ENCODE measurements at places on chromosomes 11 and 22.

- no peak for DNase-seq
Observed at GRCh38 chr11:105230586-105230985, 91.0 kb upstream of the CARD18 start.

DNA sequence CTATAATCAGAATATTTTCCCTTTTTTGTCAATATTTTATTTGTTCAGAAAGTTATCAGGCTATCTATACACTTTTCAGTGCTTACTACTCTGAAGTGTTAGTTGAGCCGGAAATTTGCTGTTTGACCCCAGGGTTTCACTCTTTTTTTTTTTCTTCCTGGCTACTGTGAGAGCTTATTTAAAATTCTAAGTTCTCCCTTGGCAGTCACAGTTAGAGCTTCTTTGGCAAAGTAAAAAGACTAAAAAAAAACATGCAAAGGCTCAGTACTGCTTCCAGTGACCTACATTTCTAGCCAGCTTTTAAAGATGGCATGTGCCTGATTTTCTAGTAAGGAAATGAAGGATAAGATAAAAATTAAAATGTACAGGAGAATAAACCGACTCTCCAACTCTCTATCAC, 48.4 kb downstream of the ELP4 start:
- DNase-seq, result no peak

GRCh38 chr11:118930094-118930712, 4.5 kb upstream of the BCL9L start:
- peak; percentile 95 for DNase-seq

- DNase-seq, result no peak
Observed at GRCh38 chr11:61270354-61271076, 24.6 kb downstream of the VWCE start.

DNA sequence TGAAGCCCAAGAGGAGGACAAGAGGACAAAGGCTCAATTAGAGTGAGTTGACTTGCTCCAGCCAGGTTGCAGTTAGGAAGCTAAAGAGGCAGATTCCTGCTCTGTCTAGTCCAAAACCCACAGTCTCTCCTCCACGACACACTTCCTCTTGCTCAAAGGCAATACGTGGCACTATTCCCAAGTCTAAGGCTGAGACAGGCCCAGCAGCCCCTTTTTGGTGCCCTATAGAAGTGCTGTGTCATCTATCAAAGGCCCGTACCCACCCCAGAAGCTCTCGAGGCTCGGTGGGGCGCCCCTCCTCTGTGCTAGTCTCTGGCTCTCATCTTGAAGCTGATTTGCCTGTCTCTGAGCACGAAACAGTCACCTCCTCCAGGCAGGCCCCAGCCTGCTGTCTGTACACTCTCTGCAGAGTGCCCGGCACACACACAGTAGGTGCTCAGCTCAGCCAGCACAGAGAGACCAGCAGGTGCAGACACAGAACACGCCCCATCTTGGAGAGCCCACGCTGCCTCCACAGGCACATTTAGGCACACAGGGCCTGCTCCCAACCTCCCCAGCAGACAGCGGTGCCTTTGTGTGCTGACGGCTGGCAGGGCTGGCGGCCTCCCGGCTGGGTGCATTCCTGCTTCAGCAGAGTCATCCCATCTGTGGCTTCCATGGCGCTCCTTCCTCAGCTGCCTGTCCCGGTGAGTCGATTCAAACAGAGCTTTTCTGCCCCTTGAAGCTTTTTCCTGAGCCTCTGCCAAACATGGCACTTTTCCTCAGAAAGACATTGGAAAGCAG, 52.8 kb downstream of the MYH9 start:
- DNase-seq, result peak; percentile 66

DNA sequence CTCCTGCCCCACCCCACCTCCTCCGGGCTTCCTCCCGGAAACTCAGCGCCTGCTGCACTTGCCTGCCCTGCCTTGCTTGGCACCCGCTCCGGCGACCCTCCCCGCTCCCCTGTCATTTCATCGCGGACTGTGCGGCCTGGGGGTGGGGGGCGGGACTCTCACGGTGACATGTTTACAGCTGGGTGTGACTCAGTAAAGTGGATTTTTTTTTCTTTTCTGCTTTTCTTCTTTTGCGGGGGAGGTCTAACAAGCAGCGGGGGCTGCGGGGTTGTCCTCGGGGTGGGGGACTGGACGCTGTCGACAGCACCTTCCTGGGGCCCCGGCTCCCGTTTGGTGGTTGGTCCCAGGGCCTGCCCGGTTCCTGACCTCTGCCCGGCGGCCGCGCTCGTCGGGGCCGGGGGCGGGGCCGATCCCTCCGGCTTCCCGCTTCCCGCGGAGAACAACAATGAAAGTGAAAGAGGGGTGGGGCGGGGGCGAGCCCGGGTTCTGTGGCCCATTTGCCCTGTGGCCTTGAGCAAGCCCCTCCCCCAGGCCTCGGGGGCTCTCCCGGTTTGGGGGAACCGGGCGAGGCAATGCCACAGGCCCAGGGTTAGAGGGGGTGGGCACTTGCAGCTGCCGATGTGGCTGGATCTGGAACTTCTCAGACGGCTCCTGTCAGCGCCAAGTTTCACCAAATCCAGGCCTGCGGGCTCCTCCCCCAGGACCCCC, 975 bp upstream of the MDK start:
- DNase-seq, result no peak

- DNase-seq, result no peak
Observed at GRCh38 chr11:61544466-61544865, 35.9 kb downstream of the LRRC10B start.

GRCh38 chr11:116509551-116509950, 263.2 kb downstream of the BUD13 start:
- DNase-seq, result no peak

GRCh38 chr11:103079833-103080232, 12.1 kb downstream of the DCUN1D5 start:
- DNase-seq, result no peak

- no peak for DNase-seq
Observed at GRCh38 chr11:124801636-124802312, 1.6 kb upstream of the MSANTD2 start.

DNA sequence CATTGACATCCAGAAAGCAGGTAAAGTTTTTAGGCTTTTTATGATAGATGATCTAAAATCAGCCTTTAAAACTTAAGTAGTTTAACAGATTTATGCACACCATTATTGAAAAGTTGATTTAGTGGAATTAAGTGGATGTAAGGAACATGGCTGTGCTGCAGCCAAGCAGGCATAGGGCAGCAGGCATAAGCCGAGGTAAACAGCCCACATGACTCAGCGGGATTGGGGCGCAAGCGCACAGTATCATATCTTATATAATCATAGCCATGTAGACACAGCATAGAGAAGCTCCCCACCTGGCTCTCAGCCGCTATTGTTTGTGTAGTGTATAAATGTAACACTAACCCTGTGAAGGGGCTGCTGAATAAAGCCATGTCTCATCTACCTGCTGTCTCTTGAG, 157.5 kb downstream of the WNT11 start:
- no peak for DNase-seq

GRCh38 chr11:75189108-75189507, 38.2 kb downstream of the SLCO2B1 start:
- DNase-seq, result no peak

DNA sequence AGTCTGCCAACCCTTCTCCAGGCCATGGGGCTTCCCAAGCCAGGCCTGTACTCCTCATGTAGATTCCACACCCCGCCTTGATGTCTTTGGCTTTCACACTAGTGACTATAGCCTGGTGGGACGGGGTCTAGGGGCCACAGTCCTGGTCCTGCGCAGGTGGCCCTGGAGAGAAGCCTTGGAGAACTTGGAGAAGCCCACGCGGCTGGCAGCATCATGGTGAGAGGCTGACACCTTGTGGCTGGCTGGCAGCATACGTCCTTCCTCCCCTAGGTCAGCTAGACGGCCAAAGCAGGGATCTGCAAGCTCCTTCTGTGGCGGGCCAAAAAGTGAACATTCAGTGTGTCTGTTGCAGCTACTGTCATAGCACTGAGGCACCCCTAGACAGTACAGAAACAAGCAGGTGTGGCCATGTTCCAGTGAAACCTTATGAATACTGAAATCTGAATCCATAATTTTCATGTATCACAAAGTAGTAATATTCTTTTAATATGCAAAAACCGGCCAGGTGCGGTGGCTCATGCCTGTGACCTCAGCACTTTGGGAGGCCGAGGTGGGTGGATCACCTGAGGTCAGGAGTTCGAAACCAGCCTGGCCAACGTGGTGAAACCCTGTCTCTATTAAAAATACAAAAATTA, 42.0 kb downstream of the FAM83F start:
- DNase-seq, result no peak

All from RWPE2 (cell line).